Astrocyte of the hippocampus (primary cell): ENCODE measurements at places on chromosomes 1 and 21.

DNA sequence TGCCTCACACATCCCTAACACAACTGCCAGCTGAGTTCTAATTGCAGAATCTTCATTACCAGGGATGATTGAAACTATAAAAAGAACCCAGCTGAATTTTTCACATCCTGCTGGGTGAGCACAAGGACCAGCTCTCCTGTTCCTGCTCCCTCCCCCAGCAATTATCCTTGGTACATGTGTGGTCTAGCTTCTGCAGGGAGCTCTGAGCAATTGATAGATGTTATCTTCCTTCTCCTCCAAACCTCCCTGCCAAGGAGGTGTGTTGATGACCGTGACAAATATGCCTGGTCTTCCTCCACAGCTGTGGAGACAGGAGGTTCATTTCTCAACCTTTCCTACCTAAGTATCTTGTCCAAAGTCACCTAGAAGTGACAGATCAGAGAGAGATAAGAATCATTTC lies 65.3 kb upstream of the MAN1A2 start:
- DNase-seq = no peak

GRCh38 chr1:232788235-232788872 lies 16.9 kb upstream of the MAP10 start:
- no peak for DNase-seq

DNA sequence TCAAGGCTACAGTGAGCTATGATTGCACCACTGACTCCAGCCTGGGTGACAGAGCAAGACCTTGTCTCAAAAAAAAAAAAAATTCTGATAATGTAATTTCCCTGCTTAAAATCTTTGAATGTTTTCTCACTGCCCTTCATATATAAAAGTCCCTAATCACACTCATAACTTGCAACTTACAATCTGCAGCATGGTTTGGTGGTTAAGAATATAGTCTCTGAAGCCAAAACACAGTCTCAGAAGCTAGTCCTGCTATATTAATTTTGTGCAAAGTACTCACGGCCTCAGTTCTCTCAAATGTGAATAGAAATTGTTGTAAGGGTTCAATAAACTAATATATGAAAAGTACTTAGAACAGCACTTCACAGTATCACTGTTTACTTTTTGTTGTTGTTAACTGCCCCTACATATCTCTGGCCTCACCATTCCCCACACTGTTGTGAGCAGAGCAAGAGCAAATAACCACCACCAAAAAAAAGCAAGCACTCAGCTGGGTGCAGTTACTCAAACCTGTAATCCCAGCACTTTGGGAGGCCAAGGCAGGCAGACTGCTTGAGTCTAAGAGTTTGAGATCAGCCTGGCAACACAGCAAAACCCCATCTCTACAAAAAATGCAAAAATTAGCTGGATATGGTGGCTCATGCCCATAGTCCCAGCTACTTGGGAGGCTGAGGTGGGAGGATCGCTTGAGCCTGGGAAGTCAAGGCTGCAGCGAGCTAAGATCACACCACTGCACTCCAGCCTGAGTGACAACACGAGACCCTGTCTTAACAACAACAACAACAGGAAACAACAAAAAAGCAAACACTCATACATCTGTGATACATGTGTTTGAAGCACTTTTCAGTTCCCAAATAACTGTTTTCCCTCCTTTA lies 22.4 kb downstream of the ASH1L start:
- no peak for DNase-seq

GRCh38 chr1:159091607-159092031 lies 15.1 kb upstream of the AIM2 start:
- DNase-seq = no peak

- DNase-seq = no peak
Observed at GRCh38 chr1:9696793-9697192, 45.3 kb downstream of the PIK3CD start.

GRCh38 chr1:18397641-18398040 lies 83.1 kb upstream of the KLHDC7A start:
- DNase-seq = no peak
